Stimulated activated CD8-positive, alpha-beta memory T cell treated with anti-CD3 and anti-CD28 coated beads, Interleukin-4, amount 100 ng/mL, for 1 hour (primary cell): ENCODE measurements at places on chromosomes 5 and 9.

- no peak for DNase-seq
Observed at GRCh38 chr5:17132444-17133083, 84.9 kb upstream of the BASP1 start.

DNA sequence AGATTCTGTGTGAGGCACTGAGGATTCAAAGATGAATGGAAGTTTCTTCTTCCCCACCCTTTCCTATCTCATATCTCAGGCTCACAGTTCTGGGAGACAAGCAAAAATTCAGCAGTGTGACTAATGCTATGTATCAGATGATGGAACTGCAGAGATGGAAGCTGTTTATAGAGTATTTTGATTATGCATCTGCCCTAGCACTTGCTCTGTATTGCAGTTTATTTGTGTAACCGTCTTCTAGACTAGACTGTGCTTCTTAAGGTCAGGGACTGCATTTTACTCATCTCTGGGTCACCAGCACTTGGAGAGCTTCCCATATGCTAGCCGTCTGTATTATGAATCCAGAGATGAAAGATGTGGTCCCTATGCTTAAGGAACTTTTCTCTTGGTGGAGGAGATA, 12.6 kb downstream of the CAVIN4 start:
- no peak for DNase-seq

GRCh38 chr5:1374030-1374678, 29.3 kb upstream of the CLPTM1L start:
- DNase-seq = no peak

DNA sequence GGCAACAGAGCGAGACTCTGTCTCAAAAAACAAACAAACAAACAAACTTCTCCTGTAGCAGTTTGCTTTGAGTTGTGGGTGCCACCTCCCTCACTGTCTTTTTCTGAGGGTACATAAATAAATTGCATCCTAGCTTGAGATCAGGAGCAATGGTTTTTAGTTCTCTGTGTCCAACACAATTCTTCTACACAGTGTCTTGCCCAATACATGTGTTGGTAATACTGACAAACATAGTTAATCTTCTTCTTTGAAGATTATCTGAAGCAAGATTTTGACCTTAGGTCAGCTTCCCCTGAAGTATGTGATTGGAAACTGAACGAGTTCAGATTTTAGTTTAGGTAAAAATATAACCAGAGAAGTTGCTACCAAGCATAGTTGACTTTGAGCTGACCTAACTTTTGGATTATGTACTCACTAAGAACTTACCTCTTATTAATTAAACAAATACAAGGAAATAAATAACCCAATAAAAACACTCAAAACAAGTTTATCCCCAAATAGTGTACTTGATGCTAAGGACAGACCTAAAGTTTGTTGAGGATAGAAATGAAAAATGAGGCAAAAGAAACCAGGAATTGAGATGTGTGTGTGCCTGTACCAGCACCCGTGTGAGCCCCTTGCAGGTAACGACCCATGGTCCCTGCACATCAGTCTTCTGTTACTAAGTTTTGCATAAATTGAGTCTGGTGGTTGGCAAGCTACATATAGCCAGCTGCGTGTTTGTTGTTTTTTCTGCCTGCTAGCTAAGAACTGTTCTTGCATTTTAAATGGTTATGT, 16.2 kb downstream of the TJP2 start:
- DNase-seq = no peak

GRCh38 chr5:77139001-77139400, 51.9 kb upstream of the ZBED3 start:
- no peak for DNase-seq

- no peak for DNase-seq
Observed at GRCh38 chr5:132915681-132916080, 42.2 kb downstream of the LEAP2 start.

- DNase-seq = no peak
Observed at GRCh38 chr5:62340392-62340791, 34.4 kb downstream of the KIF2A start.

GRCh38 chr5:160619381-160619780, 197.7 kb downstream of the PTTG1 start:
- no peak for DNase-seq

DNA sequence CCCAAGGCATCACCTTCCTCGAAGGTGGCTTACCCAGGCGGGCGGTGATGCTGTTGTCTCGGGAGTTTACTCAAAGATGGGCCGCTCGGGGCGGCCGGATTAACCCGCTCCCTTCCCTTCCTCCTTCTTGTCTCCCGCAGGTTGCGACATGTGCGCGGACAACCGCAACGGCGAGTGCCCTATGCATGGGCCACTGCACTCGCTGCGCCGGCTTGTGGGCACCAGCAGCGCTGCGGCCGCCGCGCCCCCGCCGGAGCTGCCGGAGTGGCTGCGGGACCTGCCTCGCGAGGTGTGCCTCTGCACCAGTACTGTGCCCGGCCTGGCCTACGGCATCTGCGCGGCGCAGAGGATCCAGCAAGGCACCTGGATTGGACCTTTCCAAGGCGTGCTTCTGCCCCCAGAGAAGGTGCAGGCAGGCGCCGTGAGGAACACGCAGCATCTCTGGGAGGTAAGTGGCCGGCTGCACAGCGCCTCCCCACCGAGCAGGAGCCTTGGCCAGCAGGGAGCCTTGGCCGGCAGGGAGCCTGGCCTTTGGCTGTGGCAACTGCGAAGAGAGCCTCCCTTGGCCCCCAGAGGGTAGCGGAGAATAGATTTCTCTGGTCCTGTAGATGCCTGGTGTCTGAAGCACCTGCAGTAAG, 10.6 kb downstream of the PRDM6 start:
- DNase-seq = no peak

- no peak for DNase-seq
Observed at GRCh38 chr5:62494772-62495171, 82.2 kb downstream of the IPO11 start.

GRCh38 chr9:19269582-19269981, 39.1 kb downstream of the DENND4C start:
- no peak for DNase-seq

GRCh38 chr5:104018299-104018698, 455.7 kb upstream of the NUDT12 start:
- DNase-seq = no peak
